ENCODE measurements at places on chromosomes 5 and 9.
A peak's percentile ranks its signal among the peaks of the same experiment; 100 is the strongest.

DNA sequence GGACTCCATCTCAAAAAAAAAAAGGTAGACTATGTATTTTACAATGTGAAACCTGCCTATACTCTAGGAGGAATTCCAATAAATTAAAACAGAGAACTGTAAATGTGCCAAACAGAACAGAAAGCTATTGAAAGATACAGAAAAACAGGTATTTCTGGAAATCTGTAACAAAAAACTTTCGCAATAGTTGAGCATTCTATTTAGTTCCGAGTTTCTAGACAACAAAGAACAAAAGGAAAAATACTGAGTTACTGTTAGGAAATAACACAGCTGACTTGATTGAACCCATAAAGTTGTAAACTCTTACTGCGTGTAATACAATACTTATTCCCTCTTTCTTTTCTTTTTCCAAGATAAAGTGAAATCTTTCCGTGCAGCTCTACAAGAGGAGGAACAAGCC, 18.6 kb downstream of the DIMT1 start:
- no peak for DNase-seq

GRCh38 chr9:114372921-114373448, 14.8 kb downstream of the AKNA start:
- DNase-seq: peak; percentile 81

DNA sequence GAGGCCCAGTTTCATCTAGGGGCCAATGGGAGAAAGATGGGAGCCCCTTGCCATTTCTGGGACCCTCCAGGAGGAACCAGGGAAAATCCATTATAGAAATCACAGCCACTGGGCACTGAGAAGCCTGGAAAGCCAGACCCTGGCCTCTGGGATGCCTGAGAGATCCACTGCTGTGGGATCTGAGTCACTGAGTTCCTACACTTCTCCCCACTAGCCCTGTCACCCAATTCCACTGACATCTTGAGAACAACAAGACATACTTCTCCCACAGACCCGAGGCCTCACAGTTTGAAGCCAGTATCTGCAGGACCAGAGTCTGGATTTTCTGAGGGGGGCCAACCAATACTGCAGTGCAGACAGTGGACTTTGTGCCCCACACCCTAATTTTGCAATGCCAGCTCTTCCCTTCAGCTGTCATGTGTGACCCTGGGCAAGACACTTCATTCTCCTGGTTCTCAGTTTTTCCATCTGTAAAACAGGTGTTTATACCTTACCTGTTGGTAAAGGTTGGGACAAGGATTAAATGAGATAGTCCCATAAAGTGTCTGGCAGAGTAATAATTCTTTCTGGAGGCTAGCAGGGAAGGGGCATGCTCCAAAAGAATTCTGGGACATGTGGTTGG, 46.5 kb downstream of the CXXC5 start:
- no peak for DNase-seq

GRCh38 chr9:95506678-95507463, 9.9 kb downstream of the PTCH1 start:
- peak; percentile 44 for DNase-seq

GRCh38 chr9:134011401-134011800, 13.9 kb upstream of the BRD3OS start:
- DNase-seq: no peak

DNA sequence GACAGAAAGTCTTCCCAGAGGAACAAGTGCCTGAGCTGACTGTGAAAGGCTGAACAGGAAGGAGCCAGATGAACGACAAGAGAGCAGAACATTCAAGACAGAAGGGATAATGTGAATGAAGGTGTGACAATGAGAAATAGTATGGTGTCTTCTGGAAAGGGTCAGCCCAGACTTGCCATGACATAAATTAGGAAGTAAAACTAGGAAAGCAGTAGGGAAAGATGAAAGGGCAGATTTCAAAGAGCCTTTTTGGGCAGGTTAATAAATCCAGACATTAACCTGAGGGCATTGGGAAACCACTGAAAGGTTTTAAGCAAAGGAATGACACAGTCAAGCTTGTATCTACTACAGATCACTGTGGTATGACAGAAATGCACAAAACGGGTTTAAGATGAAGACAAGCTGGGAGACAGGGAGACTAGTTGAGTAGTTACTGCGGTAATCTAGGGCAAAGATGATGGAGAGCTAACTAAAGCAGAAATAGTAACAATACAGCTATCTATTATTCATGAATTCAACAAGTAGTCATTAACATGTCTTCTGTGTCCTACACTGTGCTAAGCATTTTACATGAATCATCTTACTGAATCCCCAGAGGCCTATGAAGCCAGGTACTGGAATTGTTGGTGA, 580.9 kb upstream of the WWC1 start:
- no peak for DNase-seq

- DNase-seq: no peak
Observed at GRCh38 chr5:166369807-166370206, 1921.6 kb upstream of the WWC1 start.

DNA sequence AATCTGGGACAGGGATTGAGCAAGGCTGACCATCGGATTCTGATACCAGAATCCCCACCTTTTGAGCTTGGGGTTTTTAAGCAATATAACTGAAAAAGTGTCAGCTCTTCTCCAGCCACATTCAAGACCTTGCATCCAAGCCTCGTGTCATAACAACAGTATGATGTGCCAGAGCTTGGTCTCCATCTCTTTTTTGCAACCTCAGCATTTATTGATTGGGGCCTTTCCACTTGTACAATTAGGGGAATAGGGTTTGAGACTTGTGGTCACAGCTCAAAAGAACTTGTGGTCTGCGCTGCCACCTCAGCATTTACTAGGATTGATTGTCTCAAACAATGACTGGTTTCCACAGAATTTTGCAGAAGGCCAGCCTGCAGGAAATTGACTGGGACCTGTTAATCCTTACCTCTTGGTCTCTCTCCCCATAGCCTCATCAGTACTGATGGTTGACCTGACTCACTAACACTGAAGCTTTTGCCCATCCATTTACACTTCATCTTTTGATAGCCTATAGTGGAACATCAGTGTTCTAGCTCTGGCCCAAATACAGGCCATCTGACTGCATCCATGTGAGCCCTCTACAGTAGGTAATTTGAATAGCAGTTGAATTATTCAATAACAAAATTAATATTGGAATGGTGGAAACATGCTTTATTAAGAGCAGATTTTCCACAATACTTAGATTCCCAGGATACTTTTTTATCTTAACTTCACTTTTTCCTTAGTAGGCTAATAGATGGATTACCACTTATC, 381.6 kb upstream of the PRR16 start:
- no peak for DNase-seq

DNA sequence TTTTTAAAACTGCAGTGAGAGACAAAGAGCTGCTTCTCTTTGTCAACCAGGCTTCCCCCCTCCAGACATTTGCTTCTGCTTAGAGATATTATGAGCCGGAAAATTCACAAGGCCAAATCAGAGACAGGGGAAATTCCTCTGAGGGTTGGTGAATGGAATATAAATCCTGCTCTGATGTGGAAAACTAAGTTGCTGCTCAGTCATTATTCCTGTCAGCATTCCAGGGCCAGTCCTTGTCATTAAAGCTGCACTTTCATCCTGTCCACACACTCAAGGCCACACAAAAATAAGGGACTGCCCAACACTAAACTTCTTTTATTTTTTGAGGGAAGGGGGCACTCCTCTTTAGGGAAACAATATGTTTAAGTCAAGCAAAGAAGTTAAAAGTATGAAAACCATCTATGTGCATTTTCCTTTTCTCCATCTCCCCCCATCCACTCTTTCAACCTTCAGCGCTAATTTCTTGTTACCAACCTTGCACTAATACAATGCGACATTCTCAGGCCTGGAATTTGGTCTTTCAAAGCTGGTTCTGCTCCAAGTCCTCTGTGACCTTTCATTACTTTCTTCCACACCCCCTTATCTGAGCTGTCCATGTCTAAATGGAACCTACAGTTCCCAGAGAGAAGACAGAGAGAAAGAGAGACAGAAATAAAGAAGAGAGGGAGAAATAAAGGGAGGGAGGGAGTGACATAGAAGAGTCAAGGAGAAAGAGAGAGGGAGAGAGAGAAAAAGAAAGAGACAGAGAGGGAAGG, 118.9 kb upstream of the S1PR3 start:
- DNase-seq: no peak

DNA sequence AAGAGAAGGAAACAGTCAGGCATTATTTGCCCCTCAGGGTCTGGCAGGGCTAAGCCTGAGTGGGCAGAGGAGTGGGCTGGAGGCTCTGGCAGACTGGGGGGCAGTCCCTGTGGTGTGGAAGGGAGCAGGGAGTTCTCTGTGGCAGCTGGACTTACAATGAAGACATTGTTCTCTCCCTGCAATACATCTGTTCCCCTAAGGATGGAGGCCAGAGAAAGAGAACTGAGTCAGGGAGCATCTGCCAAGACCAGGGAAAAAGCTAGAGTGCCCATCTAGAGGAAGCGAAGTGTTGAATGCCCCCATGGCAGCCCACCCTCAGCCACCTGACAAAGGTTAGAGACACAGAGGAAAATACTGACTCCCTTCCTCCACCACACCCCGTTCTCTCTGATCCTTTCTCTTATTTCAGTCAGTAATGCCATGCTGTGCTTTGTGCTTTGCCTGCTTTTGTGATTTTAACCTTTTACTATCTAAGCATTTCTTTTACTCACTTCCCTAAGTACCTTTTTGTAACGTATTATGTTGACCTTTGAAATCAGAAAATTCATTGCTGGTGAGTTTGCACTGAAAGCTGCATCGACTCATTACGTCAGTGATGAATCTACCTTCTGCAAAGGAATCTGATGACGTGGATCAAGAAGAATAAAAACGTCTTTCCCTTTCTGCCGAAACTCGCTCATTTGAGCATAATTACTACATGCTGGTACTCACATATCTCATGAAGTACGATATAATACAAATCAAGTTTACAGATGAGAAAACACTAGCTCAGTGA, 76.0 kb downstream of the ACTL7B start:
- DNase-seq: no peak

DNA sequence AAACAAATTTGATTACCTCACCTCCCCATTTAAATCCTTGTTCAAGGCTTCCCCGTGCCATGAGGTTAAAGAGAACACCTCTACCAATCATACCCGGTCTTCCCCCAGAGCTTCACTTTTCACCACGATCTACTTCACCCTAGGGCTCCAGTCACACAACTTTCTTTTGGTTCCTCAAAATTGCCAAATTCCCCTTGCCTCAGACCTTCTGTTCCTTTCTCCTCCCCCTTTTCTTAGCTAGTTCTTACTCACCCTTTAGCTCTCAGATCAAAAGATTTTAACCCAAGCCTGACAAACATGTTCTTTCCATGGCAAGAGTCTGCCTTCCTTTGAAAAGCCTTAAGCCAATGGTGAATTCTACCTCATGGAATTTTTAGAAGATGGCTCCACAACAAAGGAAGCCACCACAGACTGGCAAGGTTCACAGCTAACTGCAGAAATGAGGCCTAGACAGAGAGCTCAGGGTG, 56.7 kb downstream of the MAPKAP1 start:
- DNase-seq: no peak

GRCh38 chr9:137070906-137071275, 534 bp upstream of the SAPCD2 start:
- DNase-seq: no peak

DNA sequence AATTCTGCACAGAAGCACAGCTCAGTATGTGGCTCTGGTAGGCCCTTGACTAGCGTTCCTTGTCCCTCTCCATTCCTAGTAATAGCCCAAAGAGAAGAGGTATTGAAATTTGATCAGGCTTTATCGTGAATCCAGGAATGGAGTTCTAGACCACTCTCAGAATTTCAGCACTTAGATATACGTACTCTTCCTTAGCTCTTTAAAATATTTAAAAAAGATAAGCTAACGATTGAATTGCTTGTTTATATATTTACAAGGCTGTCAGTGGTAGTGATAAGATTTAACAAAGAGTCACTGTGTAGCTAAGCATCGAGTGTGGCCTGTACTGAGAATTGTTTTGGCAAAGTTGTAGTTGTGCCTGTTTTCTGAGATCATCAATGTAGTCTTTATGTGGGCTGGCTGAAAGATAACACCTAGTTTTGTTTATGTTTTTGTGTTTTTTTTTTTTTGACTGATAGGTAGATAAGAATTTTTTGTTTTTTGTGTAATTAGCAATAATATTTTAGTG, 2.5 kb downstream of the KIAA1958 start:
- no peak for DNase-seq

GRCh38 chr5:7494481-7495130, 98.7 kb downstream of the ADCY2 start:
- DNase-seq: no peak

GRCh38 chr5:115895821-115896220, 54.1 kb downstream of the AP3S1 start:
- no peak for DNase-seq

DNA sequence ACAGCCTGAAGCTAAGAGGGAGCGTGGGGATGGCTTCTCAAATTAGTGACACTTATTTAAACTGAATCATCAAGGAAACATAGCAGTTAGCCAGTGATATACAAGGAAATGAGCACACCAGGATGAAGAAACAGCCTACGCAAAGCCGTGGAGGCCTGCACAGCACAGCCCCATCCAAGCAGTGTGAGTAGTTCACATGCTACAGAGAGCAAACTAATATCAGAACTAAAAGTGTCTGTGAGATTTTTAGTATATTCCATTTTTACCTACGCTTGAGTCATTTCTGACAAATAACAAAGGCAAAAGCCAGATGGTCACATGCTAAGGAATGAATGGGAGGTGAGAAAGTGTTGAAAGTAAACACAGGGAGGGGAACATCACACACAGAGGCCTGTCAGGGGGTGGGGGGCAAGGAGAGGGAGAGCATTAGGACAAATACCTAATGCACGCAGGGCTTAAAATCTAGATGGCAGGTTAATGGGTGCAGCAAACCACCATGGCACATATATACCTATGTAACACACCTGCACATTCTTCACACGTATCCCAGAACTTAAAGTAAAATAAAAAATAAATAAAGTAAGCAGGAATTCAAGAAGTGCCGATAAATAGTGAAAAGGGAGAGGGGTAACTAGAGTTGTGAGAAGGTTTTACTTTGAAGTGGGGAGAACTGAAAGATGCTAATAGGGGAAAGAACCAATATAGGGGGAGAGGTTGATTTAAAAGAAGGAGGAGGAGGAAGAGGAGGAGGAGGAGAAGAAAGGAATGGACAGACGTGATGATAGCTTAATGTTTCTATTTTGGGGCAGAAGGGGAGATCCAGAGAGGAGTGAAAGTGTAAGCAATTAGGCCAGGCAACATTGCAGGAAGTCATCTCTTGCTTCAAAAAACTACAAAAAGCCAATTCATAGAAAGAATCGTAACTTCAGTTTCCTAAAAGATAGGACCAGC, 100.9 kb upstream of the PTGER4 start:
- DNase-seq: no peak

- no peak for DNase-seq
Observed at GRCh38 chr5:159851053-159851452, 65.2 kb upstream of the ADRA1B start.

DNA sequence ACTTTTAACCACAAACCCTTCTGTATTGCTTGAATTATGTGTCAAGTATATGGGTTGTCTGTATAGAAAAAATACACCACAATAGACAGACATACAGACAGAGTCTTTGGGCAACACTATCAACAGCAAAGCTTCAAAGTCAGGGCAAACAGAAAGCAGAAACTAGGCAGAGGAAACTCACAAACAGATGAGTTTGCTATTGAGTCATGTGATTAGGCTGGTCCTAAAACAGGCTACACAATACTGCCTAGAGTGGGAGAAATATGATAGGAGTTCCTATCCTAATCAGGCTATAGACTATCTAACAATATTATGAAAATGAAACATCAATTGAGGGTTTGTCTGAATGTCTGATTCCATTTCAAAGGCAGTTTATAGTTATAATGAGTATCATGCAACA, 156.4 kb downstream of the EDIL3 start:
- DNase-seq: no peak

GRCh38 chr9:131277910-131278701, 1.8 kb upstream of the FAM78A start:
- DNase-seq: peak; percentile 55

- DNase-seq: no peak
Observed at GRCh38 chr5:56264417-56265025, 31.4 kb upstream of the ANKRD55 start.

- DNase-seq: no peak
Observed at GRCh38 chr9:123364241-123364824, 8.3 kb downstream of the CRB2 start.
